ENCODE measurements at places on chromosomes 12 and 14.

DNA sequence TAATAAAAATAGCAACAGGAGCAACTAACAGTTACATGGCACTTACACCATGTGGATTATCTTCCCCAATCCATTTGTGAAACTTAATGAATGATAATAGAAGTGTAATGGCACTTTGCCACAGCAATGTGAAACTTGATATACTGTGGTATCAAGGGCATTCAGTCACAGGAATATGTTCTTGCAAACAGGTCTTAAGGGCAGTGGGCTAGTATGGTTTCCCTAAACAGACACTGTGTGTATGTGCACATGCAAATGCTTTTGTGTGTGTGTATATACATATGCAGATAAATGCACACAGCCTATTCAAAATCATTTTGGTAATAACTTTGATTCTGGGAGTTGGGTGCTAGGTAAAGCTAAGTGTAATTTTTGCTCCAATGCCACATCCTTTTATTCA lies 26.2 kb upstream of the ARHGAP5 start:
- no peak for DNase-seq

GRCh38 chr12:119175081-119175480 lies 3.6 kb upstream of the HSPB8 start:
- no peak for DNase-seq

GRCh38 chr12:119710965-119711551 lies 43.1 kb downstream of the PRKAB1 start:
- no peak for DNase-seq

DNA sequence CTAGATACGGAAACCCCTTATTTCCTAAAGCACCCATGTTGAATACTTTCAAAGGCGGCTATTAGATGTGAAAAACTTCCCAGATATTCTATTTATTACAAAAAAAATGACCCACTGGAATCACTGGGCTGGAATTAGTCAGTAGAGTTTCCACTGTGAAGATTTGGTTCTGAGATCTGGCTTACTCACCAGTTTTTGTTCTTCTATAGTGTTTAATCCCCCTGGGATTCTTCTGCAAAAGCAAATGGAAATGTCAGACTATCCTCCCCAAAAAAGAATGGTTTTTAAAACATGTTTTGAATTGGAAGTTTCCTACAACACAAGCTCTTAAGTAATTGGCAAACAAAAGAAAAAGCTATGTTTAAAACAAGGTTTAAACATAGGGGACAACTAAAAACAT lies 166.4 kb downstream of the STXBP6 start:
- DNase-seq: no peak

DNA sequence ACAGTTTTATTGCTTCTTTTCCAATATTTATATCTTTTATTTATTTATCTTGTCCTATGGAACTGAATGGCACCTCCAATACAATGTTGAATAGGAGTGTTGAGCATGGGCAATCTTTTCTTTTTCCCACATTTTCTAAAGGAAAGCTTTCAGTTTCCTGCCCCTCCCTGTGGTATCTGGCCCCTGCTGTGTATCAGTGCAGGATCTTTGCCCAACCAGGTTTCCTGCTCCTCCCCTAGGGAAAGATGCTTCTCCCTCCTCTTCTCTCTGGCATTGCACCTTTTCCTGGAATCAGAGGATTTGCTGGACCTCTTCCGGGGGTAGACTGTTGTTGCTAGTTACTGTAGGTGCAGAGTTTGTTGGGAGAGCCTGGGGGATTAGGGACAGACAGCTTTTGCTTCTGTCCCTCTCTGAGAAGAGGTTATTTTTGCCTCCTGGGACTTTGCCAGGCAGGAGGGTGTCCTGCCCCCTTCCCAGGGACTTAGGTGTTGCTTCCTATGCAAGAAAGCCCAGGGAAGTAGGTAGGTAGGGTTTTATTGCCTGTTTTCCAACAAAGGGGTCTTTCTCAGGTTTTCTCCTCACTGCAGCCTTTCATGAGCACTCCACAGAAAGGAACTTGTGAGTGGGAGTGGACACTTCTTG lies 67.6 kb downstream of the POLR3B start:
- no peak for DNase-seq

GRCh38 chr14:32601069-32601468 lies 272.0 kb downstream of the AKAP6 start:
- DNase-seq: no peak

GRCh38 chr14:52011523-52011922 lies 22.2 kb downstream of the RTRAF start:
- DNase-seq: no peak

- DNase-seq: no peak
Measured at GRCh38 chr12:108199106-108199505, 70.0 kb downstream of the WSCD2 start.

DNA sequence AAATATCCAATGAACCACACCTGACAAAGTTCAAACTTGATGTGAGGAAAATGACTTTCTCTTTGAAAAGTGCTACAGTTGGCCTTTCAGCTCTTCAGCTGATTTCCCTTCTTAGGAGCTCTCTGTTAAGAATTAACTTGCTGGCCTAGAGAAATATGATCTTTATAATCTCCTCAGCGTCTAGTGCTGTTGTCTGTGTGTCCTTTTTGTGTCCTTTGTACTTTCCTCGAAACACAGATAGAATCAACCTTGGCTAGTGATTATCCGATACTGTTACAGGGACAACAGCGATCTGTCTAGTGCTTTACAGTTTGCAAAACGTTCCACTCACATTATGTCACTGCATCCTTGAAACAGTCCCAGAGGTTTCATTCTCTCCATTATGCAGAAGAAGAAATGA lies 162.8 kb upstream of the RMST start:
- DNase-seq: no peak

- DNase-seq: no peak
Measured at GRCh38 chr14:98144964-98145363, 1127.0 kb downstream of the BCL11B start.

- DNase-seq: no peak
Measured at GRCh38 chr12:32846053-32846452, 50.5 kb downstream of the PKP2 start.

DNA sequence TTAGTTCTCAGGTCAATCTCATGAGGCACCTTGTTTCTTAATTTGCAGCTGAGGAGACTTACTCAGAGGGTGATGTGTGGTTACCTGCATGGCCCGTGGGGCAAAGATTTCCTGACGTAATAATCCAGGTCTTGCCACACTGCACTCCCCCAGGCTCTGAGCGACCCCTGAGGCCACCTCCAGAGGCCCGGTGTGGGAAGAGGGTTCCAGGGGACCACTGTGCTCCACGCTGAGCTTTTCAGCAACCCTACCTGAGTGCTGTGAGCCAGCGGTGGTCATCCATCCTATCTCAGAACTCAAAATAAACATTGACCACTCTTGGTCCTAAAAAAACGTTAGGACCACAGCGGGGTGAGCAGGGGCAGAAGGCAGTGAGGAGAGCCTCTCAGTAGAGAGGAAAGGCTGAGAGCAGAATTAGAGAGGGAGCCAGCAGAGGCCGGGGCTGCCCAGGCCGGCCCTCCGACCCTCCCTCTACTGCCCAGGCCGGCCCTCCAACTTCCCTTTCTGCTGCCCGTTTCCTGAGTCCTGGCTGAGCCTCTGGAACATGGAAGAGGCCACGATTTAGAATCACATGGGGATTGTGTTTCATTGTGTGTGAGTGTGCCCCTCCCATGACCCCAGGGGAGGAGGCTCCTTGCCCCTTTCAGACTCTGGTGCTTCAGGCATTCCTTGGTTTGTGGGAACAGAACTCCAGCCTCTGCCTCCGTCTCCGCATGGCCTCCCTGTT lies 188.2 kb upstream of the DIO3 start:
- no peak for DNase-seq

DNA sequence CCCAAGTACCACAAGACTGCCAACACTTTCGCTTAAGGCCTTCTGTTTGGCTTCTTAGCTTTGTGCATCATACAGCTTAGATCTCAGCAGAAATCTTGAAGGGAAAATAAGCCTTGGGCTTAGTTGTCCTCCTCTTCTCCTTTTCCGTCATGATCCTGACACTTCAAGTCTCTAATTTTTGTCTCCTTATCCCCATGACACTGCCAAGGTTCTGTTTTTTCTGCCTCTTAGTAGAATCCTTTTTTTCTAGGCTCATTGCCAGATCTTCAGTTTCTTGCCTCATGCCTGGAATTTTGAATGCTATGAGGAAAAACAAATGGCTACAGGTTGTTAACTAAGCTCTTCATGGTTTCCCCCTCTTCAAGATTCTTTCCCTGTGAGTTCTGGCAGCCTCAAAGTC lies 450.4 kb downstream of the LRFN5 start:
- no peak for DNase-seq

DNA sequence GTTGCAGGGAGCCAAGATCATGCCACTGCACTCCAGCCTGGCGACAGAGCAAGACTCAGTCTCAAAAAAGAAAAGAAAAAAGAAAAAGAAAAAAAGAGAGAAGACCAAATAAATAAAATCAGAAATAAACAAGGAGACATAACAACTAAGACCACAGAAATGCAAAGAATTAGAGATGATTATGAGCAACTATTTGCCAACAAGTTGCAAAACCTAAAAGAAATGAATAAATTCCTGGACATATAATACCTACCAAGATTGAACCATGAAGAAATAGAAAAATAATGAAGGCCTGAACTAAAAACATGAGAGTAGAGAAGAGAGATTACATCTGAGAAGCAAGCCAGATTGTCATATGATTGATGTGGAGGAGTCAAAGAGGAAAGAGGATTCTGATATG lies 17.6 kb upstream of the EPS8 start:
- no peak for DNase-seq

DNA sequence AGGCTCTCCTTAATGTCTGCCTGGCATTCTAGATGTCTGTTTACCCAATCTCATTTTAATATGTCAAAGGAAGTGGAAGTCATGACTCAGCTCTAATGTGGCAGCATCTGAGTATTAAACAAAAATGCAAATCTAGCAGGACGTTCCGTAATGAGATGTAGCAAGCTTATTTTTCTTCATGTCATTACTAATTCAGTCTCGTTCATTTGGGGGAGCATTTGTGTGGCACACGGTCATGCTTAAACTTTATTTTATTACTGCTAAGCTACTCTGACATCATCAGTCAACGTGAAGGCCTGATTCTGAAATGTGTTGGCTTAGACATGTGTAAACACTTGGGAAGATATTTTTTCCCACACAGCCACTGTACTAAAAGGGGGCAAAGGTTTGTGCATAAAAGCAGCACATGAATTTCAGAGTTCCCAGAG lies 326.7 kb upstream of the TMPO start:
- no peak for DNase-seq

- peak; percentile 45 for DNase-seq
Measured at GRCh38 chr12:124147575-124147974, 147.3 kb upstream of the RFLNA start.

GRCh38 chr14:30330445-30330844 lies 228.5 kb upstream of the G2E3 start:
- DNase-seq: no peak

DNA sequence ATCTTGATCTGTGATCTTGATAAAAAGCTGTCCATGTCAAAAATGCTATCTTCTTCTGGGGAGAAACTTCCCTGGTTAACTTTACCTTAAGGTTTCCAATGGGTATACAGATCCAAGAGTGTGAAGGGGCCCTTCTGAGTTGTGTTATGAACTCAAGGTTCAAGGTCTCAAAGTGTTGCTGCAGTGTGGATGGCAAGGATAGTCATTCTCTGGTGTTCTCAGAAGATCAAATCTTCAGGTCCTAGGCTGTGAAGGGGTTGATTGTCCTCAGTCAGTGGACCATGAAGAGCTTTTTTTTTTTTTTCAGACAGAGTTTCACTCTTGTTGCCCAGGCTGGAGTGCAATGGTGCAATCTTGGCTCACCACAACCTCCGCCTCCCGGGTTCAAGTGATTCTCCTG lies 114.4 kb downstream of the SPTSSA start:
- DNase-seq: no peak

DNA sequence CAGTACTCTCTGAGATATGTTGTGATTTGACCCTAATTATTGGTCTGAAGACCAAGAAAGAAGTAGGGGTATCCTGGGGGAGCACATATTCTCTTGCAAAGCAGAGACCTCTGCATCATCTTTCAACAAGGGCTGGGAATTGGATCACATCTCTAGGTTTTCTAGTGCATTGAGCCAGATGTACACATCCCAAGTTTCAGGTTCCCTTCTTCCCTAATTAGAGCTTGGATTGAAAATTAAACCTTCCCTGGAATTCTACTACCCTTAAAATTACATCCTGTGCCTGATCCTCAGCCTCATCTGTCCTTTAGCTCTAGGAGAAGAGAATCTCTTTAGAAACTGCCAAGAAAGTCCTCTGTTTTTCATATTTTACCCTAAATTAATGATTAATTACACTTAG lies 839.6 kb downstream of the SLC6A15 start:
- no peak for DNase-seq

DNA sequence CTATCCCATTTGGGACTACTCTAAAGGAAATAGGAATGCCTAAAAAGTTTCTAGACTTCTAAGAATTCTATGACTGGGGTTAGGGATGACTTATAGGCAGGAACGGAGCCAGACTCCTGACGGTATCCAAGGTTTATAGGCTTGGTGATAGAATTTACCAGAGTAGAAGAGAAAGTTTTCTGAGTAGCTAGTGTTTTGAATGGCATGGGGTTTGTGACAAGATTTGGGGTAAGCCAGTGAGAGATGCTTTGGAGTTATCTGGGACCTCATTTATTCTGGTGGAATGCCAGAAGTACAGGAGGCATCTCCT lies 444.6 kb downstream of the RAD51B start:
- no peak for DNase-seq

DNA sequence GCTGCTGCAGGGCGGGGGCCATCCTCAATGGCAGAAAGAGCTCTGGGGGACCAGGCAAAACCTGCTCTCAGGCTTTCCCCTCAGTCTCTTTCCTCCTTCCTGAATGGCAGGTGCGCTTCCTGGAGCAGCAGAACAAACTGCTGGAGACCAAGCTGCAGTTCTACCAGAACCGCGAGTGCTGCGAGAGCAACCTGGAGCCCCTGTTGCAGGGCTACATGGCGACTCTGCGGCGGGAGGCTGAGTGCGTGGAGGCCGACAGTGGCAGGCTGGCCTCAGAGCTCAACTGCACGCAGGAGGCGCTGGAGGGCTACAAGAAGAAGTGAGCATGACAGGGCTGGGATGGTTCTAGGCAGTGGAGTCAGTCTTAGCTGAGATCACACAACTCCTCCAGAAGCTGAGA lies 22.9 kb upstream of the KRT83 start:
- DNase-seq: no peak

DNA sequence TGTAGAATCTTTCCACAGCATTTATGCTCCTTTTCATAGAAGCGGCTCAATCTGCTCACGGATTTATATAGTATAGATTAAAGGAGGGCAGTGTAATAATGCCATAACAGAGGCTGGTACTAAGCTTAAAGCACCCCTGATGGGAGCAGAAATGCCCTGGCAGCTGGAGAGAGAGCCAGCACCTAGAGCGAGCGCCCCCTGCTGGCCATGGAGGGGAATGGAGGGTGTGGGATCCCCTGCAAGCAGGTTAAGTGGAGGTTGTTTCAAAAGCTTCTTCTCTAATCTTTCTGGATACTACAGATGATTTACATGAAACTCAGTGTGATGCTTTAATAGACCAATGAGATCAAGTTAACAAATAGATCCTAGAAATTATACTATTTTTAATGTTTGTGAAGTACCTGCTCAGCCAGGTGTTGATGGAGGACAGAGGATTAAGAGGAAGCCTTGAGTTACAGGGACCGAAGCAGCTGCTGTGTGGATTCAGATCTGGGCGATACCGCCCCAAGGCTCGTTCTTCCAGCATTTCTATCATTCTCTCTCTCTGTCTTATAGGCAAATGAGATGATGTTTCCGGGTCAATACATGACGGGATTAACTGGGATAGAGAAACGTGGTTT lies 1519.3 kb upstream of the TMEM132C start:
- DNase-seq: peak; percentile 44
